Dorsolateral prefrontal cortex (tissue), 122 donors: ENCODE measurements at places on chromosomes 12 and 14. TPM values are rescaled to one million over a fixed set of nuclear protein-coding genes. Genes with fewer than 3 reads are reported as not detected.

GRCh38 chr14:69558774-69559173, 15.9 kb downstream of the CCDC177 start:
- DNase-seq = no peak

Gene IPO8
- total RNA-seq = 53.8 TPM

- no peak for DNase-seq
These were observed 161.2 kb upstream of the RTL1 start for GRCh38 chr14:101064718-101065117.

DNA sequence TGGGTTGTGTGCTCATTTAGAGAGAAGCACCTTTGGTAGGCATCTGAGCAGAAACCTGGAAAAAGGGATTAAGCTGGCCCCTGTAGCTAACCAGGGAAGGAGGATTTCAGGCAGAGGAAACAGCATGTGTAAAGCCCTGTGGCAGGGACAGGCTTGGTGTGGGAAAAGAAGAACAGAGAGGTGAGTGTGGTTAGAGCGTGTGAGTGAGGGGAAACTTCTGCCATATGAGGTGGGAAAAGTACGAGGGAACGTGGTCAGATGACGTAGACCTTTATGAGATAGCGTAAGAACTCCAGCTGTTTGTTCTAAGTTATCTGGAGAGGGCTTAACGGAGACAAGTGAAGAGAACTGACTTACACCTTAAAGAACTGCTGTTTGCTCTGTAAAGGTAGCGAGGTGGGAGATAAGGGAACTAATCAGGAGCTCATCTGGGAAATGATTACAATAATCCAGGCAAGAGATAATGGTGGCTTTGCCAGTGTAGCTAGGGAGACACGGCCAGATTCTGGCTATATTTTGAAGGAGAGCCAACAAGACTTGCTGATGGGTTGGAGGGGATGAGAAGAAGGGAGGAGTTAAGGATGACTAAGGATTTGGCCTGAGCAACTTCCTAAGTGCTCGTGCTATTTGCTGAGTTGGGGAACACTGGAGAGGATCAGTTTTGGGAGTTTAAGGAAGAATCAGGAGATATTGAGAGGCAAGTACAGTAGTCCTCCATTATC, 234.0 kb downstream of the ETNK1 start:
- no peak for DNase-seq

Gene TMEM233
- total RNA-seq = 4.6 TPM

DNA sequence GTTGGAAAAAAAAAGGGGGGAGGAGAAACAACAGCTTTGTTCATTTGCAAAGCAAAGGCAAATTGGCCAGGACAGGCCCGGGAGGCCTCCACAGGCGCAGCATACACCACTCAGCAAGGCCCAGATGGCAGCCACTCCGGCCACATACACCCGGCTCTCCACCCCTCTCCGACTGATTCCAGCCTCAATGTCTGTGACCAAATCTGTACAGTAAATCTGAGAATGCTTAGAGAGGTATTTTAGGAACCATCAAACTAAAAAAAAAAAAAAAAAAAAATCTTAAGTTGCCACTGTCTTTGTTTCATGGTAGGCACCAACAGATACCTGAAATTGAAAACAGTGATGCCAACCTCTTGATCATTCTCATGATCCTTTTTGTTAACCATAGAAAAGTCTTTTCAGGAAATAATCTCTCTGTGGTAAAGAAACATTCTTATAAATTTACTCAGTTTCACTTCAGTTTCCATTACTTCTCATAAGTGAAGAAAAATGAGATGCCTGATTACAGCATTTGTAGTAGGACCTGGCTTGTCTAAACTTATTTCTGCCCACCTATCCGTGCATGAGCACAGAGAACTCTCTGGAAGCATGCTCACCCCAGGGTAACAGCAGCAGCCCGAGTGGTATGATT, 20.2 kb downstream of the VPS37B start:
- DNase-seq = no peak

Gene ZBTB39
- 6.4 TPM for total RNA-seq

GRCh38 chr12:45498645-45499044, 230.9 kb upstream of the ARID2 start:
- no peak for DNase-seq

DNA sequence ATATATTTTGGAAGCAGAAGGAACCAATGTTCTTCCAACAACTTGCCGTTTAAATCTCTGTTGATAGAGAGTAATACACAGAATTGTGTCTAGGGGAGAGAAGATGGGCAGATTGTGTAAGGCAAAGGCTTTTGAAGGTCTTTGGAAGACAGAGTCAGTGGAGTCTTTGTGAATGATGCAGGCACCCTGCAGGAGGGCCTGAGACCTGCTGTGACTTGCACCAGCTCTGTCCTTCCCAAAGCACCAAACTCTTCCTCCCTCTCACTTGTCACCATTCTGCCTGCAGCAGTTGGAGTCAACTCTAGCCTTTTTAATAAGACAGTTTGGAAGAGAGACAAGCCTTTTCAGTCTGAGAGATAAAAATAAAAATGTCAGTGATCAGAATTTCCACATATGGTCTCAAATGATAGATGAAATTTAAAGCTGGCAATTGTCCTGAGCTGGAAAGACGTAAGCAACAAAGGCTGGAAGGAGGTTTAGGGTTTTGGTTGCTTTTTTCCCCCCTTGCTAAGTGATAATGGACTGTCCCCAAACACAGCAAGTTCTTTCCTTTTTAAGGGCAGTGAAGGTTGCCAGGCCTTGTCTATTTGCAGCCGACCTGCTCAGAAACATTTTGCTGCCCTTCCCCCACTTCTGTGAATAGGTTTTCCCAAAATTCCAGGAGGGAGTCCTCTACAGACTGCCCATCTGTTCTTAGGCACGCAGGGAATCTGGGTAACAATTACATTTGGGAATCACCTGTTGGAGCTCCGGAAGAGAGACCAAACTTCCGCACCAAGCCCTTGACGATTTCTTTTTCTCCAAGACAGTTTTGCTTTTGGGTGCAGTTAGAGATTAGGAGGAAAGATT, 103.0 kb upstream of the NTF3 start:
- DNase-seq = no peak

DNA sequence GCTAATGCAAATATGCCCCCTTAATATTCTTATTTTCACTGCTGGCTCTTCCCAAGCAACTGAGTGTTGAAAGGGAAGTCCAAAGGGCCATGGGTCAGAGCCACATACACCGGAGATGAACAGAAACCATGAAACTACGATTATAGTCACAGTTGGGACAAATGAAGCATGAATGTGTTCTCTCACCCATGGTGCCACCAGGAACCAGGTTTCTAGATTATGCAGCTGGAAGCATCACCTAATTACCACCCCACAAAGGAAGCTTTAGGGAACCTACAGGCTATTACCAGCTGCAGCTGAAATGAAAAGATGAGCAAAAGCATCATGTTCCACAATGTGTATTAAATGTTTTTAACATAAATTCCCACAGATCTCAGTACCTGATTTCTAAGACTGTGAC, 15.4 kb downstream of the TMTC1 start:
- no peak for DNase-seq

GRCh38 chr12:180445-180844, 33.5 kb downstream of the SLC6A12 start:
- DNase-seq = no peak

Gene NANOG
- total RNA-seq = 0.83 TPM

DNA sequence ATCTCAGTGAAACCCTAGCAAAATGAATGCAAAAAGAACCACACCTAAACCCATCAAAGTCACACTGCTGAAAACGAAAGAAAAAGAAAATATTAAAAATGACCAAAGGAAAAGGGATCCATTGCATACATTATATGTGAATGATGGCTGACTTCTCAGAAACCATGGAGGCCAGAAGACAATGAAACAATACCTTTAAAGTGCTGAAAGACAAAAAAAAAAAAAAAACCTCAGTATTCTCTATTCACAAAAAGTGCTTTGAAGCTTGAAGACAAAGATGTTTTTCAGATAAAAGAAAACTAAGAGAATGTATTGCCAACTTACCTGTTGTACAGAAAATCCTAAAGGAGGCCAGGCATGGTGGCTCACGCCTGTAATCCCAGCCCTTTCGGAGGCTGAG, 4.5 kb upstream of the EVL start:
- no peak for DNase-seq
